ENCODE measurements at places on chromosomes 7 and 10.

DNA sequence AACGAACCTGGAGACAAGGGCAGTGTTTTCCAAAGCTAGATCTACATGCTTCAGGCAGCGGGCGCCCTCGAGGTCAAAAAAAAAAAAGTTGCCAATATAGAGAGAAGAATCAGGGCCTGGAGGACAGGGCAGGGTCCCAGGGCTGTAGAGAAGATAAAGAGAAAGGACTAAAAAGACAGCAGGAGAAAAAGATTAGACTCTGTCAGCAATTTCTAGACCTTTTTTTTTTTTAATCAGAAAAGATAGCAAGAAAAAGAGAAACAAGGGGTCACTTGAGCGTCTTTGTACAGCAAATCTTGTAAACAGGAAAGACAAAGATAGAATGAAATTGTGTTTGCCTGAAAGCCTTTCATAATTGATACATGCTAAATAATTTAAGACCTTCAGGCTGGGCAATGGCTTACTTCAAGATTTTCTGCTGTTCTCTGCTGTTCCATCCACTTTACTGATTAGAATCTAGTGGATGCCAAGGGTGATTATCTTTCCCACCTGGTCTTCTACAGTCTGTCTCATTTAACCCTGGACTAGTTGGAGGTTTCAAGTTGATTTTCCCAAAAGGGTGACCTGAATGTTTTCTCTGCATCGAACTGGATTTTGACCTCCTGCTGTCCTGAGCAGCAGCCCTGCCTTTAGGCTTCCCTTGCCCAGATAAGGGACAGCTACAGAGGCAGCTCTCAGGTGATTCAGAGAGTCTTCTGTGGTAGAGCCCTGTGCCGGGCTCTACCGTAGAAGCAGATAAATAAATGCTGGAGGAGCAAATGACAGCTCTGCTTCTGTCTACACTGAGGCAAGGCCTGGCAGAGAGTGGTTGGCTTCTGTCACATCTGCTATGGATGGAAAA is 5.1 kb downstream of the LMOD2 start:
- DNase-seq = no peak

- DNase-seq = no peak
Measured at GRCh38 chr10:126584836-126585235, 85.7 kb downstream of the C10orf90 start.

DNA sequence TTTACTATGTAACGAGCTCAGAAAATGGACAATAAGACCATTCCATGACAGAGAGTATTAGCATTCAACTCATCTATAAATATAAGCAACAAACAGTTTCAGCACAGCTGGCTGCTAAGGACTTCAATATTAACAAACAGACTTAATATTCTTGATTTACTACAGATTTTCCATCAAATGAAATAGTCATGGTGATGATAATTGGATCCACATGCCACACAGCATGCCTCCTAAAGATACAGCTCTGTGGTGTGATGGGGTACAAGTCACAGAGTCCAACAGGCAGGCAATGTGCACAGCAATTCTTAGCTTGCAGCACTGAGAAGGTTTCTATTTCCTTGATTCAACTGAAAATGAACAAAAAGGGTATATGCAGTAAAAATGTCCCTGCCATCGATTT is 54.0 kb downstream of the DOCK4 start:
- DNase-seq = no peak

- DNase-seq = no peak
Measured at GRCh38 chr10:97843281-97843671, 6.4 kb upstream of the GOLGA7B start.

DNA sequence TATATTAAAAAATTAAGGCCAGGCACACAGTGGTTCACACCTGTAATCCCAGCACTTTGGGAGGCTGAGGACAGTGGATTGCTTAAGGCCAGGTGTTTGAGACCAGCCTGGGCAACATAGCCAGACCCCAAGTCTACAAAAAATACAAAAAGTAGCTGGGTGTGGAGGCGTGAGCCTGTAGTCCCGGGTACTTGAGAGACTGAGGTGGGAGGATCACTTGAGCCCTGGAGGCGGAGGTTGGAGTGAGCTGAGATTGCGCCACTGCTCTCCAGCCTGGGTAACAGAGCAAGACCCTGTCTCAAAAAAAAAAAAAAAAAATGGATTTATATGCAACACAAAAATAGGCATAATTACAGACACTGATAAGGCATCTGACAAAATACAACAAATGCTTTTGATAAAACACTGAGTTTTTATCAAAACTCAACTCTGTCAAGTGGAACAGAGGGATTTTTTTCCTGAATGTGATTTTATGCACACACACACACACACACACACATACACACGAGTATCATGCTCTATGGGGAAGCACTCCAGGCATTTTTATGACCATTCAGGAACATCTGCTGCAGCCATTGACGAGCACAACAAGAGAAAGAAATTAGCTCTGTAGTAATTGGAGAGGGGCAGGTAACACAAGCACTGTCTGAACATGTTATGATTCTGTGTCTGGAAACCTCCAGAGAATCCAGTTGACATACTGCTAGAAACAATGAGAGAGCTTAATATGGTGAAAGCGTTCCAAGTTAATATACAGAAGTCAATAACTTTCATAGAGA is 193.1 kb downstream of the WDR37 start:
- no peak for DNase-seq

DNA sequence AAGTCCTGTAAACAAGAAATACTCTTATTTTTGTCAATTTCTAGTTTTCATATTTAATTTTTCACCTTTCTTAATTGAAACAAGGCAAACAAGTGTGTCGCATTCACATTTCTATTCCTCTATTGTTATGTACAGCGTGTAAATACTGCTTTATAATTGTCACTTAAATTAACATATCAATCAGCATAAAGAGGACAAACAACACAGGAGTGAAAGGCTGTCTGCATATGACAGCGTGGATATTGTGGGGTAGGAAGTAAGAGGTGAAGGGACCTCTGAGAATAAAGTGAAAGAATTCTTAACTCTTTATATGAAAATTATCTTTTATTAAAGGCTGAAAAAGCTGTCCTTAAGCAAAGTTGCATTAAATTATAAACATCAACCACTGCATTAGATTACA is 797.9 kb upstream of the COBL start:
- DNase-seq = no peak

- DNase-seq = no peak
Measured at GRCh38 chr7:19455623-19456022, 253.2 kb downstream of the POLR1F start.

All from common myeloid progenitor, CD34-positive (primary cell).